ENCODE measurements at places on chromosomes 4 and X.

- DNase-seq, result peak; percentile 93
These were observed 60.4 kb upstream of the IRF2 start for GRCh38 chr4:184534511-184535391.

- no peak for DNase-seq
These were observed 100.0 kb upstream of the PRKG2 start for GRCh38 chr4:81314897-81315470.

DNA sequence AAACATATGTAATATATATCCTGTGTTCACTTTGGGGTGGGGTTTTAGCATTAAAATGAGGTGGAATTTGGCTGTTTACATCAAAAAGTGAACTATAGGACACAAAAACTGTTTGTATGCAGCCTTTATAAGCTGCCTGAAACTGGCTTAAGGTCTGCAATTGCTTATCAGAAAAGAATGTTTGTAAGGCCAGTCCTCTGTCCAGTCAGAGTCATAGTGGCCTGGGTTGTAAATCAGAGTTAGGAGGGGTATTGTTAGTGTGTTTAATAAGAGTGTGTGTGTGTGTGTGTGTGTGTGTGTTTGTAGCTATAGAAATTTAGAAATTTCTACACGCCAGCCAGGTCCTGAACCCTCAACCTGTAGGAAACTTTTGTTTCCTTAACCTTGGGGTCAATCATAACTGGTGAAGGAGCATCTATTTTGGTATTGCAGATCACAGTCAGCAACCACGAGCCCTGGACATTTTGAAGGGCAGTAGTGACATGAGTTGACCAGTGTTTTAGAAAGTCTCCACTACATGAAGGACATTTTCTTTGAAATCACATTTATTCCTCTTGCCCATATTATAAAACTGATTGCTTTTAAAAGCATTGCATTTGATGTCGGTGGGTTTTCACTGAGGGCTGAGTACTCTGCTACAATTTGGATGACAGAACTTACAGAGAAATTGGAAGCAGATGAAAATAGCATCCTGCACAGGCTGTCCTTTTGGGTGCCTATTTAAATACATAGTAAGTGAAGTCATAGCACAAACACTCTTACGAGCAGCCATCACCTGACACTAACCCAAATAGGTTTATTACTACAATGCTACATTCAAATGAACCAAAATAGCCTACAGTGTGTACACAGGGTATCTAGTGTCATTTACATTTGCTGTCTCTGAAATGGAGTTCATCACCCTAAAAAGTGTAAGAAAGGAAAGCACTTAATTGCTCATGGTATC is 11.2 kb upstream of the TMEM154 start:
- DNase-seq, result no peak

DNA sequence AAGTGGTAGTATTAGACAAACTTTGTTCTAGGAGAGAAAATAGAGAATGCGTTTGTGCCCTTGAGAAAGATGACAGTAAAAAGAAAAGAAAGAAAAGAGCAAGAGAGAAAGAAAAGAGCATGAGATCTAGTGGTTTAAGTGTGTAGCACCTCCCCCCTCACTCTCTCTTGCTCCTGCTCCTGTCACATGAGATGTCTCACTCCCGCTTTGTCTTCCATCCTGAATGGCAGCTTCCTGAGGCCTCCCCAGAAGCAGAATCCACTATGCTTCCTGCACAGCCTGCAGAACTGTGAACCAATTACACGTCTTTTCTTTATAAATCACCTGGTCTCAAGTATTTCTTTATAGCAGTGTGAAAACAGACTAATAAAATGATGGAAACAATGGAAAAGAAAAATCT is 499.6 kb downstream of the ACTRT1 start:
- DNase-seq, result no peak

GRCh38 chr4:182752158-182752910 is 164.9 kb downstream of the DCTD start:
- DNase-seq, result no peak

DNA sequence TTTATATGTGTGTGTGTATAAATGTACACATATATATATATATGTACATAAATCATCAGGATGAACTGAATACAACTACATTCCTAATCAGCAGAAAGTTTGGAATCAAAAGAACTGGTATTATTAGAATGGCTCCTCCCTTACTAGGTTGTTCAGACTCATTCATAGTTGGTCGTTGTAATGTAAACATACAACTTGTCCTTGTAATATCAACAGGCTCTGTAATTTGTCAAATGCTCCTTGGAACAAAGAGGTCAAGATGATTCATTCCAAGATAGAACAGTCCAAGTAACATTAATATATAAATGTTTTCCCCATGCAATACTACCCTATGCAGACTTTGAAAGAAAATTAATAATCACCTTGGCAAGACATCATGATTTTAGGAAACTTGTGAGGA is 351.4 kb upstream of the SMIM31 start:
- DNase-seq, result no peak

GRCh38 chrX:27933361-27933760 is 47.9 kb downstream of the DCAF8L1 start:
- no peak for DNase-seq

GRCh38 chrX:67563469-67564448 is 19.9 kb downstream of the AR start:
- DNase-seq, result no peak

DNA sequence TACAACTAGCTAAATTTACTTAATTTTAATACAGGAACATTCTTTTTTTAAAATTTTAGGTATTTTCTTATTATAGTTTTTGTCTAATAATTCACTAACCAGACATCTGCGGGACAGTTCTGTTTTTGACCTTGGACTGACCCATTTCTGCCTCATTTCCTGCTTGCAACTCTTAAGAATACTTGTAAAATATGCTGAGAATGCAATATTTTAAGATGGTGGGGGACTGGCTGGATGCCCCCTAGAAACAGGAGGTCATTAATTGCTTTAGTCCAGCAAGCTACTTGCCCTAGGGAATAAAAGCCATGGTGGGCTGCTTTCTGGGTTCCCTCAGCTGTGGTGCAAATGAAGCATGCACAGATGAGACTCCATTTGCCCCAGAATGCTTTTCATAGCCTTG is 2348.4 kb downstream of the PCDH7 start:
- no peak for DNase-seq

DNA sequence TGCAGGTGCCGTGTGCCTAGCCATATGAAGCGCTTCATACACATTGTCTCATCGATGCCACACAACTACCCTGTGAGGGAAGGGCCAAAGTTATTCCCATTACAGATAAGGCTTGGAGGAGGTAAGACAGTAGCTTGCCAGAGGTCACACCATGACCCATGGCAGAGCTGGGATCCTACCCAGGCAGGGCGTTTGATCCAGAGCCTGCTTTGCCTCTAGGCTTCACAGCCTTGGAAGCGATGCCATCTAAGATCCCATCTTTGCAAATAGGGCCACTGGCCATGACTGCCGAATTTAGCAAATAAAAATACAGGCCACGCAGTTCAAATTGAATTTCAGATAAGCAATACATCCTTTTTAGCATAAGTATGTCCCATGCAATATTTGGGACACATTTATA is 358.2 kb downstream of the BCOR start:
- DNase-seq, result no peak

GRCh38 chr4:20570981-20571715 is 129.1 kb upstream of the PACRGL start:
- no peak for DNase-seq

DNA sequence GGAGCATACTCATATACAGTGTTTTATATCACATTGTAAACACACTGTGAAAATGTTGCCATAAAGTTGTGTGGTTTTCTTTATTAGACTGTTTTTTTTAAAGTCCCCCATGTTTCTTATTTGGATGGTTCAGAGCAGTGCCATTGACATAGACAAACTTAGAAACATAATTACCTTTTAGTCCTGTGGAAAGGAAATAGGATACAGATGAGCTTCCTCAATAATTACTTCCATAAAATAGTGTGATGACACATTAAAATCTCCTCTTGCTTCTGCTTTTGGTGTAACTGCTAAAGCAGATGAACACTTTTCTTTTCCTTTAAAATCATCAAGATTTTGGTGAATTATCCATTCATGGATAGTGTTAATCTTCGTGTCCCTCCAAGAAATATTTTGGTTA is 52.9 kb upstream of the LIMCH1 start:
- no peak for DNase-seq

- DNase-seq, result no peak
These were observed 3.0 kb upstream of the CITED1 start for GRCh38 chrX:72308566-72309296.

DNA sequence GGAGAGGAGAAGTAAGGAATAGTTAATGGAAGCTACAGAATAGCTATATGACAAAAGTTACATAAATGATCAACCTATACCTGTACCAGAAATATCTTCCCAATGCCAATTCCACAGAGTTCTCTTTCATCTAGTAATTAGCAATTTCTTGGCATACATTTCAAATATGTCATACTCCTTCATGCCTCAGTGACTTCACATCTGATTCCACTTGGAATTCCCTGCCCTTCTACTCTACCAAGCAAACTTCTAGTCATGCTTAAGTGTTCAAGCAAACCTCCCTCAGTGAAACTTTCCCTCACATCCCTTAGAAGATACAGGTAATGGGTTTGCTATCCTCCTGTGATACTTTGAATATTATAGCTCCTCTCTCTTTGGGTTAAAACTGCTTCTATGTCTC is 127.1 kb downstream of the KLHL13 start:
- no peak for DNase-seq

DNA sequence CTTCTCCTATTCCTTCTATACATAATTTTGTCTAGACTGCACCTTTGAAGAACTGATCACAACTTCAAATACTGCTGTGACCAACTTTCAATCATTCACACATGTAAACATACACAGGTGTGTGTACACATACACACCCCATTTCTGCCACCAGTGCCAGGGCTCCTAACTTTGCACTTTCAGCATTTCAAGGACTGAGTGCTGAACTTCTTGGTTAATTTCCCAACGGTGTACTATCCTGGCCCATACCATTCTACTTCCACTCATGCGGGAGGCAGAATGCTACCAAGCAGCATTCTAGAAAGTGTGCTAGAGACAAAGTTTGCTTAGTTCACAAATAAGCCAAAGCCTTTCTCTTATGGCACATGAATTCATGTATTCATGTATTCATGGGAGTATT is 51.2 kb downstream of the RPGR start:
- no peak for DNase-seq

DNA sequence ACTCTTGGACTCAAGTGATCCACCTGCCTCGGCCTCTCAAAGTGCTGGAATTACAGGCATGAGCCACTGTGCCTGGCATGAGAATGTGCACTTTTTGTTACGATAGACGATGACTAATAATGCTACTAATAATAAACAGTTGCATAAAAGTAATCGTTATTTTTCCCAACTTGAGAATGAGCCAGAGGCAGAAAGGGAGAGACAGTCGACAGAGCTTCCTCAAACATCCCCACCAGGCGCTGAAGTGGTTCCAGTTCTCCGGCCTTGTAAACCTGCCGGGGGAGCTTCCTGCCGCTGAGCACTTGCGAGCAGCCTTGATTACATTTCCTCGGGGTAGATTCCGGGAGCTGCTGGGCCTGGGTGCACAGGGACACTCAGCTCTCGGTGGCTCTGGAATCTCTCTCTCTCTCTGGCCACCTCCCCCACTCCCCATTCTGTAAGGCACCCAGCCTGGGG is 8.9 kb upstream of the HTRA3 start:
- DNase-seq, result no peak

DNA sequence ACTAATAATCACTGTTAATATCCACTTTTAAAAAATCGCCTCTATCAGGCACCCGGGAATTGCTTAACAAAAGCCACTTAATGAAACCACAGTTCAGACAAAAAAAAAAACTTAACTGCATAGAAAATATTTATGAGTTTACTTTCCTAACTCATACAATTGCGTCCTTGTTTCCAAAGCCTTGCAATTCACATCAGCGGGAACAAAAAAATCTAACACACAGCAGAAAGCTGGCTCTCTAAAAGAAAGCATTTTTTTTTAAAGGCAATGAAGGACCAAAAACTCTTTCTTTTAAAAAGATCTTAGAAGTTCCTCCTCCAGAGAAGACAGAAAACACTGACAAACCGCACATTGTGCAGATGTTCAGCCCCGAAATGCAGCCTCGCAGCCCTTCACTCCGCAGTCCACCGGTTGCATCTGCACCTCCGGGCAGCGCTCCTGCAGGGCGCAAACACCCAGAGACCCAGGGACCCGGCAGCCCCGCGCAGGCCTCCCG is 812 bp downstream of the FAT1 start:
- DNase-seq, result no peak

GRCh38 chrX:46739736-46740135 is 19.2 kb downstream of the SLC9A7 start:
- no peak for DNase-seq

DNA sequence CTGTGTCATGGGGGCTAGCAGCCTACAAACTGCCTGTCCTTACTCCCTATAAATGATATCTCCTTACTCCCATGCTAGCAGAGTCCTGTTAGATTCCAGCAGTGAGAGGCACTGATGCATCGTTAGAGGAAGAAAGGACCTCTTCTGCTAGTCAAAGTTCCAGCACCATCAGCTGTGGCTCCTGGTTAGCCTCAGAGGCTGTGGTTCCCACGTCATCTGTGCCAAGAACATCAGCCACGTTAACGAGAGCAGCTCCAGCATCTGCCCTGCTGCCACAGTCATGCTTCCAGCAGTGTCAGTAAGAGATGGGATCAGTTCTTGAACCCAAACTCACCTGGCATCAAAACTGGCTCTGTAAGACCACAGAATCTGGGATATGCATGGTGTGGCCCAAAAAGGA is 88.5 kb downstream of the SLC2A9 start:
- no peak for DNase-seq

DNA sequence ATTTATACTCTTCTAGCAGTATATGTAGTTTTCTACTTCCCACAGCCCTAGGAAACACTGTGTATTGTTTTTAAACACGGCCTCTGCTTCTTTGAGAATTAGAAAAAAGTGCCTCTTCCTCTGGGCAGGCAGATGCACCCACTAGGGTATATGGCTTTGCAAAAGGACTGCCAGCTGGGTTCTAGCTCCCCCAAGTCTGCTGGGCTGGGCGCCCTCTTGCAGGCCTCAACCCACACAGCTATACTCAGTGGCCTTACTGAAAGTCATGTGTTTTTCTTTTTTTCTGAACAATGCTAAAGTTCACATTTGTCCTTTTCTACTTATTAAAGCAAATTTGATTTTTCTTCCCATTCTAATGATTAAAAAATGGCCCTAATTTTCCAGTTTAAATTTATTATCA is 35.5 kb upstream of the BMPR1B start:
- no peak for DNase-seq

DNA sequence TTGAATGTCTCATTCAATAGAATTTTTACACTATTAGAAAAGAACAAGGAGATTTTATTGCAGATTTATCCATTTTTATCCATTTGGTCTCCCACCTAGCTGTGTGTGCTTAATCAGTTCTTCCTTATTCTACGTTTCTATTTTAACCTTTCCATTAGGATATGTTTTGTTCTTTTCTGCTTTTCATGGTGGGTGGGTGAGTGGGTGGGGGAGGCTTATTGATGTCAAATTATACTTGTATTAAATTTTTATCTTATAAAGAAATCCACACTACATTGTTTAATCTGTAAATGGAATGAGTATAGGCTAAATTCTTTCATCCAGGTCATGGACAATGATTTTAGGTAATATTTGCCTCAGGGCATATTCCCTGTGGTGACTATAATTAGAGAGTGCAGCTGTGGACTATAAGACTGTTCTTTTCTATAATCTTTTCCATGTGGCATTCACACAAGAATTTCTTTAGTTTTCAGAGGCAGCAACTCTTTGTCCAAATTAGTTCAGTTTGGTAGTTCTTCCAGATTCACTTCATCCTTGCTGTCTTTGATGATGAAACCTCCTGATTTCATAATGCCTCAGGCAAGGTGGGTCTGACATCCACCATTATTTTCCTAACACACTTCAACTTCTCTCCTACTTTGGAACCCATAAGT is 2451.8 kb downstream of the PCDH7 start:
- DNase-seq, result no peak
